T-helper 2 cell (primary cell): ENCODE measurements at places on chromosomes 13 and 19.
A peak's percentile ranks its signal among the peaks of the same experiment; 100 is the strongest.

- DNase-seq: no peak
Measured at GRCh38 chr19:47495478-47496372, 11.7 kb upstream of the KPTN start.

GRCh38 chr19:54253331-54254194, 3.5 kb downstream of the LILRB5 start:
- DNase-seq: no peak

- DNase-seq: no peak
Measured at GRCh38 chr19:11382898-11383705, 1.0 kb downstream of the EPOR start.

GRCh38 chr19:6773323-6773931, 919 bp downstream of the VAV1 start:
- peak; percentile 43 for DNase-seq

- no peak for DNase-seq
Measured at GRCh38 chr13:39414339-39414738, 188.7 kb downstream of the LHFPL6 start.

GRCh38 chr13:43669964-43670363, 116.8 kb downstream of the ENOX1 start:
- no peak for DNase-seq

DNA sequence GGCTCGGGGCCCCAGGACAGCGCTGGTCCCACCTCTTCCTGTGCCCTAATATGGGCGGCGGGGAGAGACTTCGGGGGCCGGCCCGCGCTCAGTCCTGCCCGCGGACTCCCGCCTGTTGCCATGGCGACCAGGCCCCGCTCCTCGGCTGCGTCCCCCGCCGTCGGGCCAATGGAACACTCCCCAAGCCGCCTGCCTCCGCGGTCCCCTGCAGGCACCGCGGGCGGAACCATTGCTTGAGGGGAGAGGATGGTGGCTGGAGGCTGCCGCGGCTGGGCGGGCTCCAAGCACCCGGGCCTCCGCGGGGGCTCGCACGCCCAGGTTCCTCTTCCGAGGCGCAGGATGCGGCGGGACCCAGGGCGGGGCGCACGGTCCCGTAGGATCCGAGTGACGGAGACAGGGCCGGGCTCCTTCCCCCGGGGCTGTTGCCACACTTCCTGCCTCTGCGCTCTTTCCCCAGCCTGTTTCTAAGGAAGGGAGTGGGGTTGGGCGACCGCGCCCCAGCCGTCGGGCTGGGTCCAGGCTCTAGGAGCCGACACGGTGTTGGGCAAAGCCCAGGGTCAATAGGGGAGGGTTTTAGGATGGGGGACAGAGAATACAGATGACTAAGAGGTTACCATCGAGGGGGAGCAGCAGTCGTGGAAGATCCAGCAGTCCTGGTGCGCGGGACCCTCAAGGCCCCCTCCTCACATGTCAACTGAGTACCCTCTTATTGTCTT, 1.2 kb upstream of the JUNB start:
- DNase-seq: peak; percentile 89

DNA sequence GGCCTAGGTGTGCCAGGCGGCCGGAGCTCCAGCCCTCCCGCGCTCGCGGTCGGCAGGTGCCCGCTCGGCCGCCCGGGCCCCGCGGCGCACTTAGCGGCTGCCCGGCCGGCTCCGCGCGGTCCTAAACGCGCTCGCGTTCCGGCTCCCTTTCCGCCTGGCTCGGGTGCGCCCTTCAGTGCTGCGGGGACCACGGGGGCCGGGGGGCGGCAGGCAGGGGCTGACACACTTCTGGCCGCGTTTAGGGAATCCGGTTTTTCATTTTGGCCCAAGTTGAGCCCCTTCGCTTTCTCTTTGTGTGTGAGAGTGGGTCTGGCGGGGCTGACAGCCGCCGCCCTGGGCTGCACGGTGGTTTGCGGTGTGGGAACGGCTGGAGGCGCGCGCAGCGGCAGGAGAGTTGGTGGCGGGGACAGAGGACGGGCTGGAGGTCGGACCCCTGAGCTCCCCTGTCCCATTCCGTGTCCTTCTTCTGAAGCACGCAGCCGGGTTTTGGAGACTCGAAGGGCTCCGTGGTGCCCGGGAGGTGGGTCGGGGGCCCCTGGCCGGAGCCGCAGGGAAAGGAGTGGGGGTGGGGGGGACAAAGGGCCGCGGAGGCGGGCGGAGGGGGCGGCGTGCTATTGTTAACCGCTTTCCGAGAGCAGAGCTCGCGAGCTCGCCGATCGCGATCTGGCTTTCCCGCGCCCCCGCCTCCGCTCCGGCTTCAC, 3.1 kb downstream of the FGF9 start:
- peak; percentile 23 for DNase-seq

DNA sequence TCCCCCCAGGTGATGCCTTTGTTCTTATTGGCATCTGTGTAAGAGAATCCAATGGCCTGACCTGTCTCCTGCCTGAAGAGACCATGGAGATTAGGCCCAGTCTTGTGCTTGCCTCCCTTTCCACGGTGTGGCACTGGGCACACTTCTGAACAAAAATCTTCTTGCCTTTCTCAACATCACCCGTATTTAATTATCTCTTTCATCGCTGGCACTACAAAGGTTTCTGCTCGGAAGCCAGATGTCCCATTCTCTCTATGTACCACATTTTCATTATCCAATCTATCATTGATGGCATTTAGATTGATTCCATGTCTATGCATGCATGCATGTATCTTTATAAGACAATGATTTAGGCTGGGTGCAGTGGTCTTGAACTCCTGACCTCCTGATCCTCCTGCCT, 74.3 kb downstream of the SLC25A15 start:
- DNase-seq: no peak

DNA sequence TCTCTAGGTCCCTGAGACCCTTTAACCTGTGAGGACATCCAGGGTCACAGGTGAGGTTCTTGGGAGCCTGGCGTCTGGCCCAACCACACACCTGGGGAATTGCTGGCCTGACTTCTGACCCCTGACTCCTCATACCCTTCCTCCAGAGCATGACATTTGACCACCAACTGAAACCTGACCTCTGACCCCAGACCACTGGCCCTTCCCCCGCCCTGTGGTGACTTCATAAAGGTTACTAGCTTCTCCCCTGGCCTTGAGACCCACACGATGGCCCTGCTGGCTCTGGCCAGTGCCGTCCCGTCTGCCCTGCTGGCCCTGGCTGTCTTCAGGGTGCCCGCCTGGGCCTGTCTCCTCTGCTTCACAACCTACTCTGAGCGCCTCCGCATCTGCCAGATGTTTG, at the start of gene SPACA6:
SPACA6 (plus strand) TSS at position 71 of the 400 bp plus-strand sequence; CDS start at position 268, 197 bp downstream.
- no peak for DNase-seq

DNA sequence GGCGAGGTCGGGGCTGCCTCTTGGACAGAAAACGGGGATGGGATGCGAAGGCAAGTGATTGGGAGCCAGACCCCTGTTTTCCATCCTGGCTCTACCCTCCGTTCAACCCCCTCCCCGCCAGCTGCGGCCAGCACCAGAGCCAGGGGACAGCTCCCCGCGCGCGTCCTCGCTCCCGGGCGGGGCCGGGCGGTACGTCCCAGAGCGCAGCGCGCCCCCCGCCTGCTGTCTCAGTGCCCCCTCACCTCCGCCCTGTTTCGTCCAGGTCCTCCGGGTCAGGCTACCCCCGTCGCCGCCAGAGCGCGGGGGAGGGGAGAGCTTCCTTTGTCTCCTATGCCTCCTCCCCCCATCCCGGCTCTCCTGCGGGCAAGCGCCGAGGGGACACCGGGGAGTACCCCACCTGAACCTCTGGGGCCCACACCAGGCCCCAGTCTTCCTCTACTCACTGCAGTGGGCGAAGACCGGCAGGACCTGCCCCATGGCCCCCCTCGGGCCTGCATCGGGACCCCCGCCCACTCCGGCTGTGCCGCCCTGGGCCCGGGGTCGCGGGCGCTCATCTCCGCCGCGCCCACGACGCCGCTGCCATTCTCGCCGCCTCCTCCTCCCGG, 396 bp downstream of the RTN2 start:
- DNase-seq: no peak
